ENCODE measurements at places on chromosomes 5 and 9.

- DNase-seq, result no peak
Measured at GRCh38 chr5:177334155-177334551, 17.3 kb downstream of the LMAN2 start.

- DNase-seq, result no peak
Measured at GRCh38 chr9:128389395-128390149, 18.4 kb downstream of the URM1 start.

DNA sequence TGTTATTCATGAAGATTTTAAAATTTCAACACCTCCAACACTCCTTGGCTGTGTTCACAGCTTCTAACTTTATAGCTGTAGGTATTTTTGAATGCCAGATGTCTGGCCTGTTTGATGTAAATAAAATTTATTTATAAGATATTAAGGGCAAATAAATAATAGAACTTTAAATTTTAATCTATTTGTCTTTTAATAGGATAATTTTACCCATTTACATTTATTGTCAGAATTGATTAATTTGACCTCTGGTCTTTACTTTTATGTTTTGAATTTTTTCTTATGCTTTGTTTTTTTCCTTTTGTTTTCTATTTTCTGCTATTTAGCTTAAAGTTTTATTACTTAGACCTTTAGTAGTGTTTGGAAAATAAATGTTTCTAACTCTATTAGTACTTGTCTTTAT, 94.6 kb downstream of the UGCG start:
- DNase-seq, result no peak

DNA sequence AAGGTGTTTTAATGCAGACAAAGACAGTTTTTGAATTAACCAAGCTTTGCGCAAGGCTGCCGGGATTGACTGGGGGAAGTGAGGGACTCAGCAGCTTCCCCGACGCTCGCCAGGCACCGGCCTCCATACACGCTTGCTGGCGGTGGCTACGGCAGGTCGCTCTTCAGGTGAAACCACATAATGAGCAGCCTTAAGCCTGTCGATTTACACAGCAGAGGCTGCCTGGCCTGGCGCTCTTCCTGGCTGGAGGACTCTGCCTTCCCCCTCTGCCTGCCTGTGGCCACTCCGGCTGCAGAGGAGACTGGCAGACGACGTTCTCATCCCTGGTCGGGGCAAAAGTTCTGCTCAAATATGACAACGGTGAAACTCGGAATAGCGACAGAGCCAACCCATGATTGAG, 9.0 kb upstream of the NOTCH1 start:
- DNase-seq, result no peak

GRCh38 chr5:172199446-172199845, 5.5 kb downstream of the EFCAB9 start:
- no peak for DNase-seq
